ENCODE measurements at places on chromosomes 5 and 9. TPM values are rescaled to one million over a fixed set of nuclear protein-coding genes. Genes with fewer than 3 reads are reported as not detected.
A peak's percentile ranks its signal among the peaks of the same experiment; 100 is the strongest.

Gene CATSPER3
- polyA plus RNA-seq = not detected

Gene TRAF1
- 0.44 TPM for polyA plus RNA-seq

Gene SMIM33
- polyA plus RNA-seq = not detected

Gene FGD3
- polyA plus RNA-seq = 115 TPM

Gene PCDH1
- polyA plus RNA-seq = not detected

Gene GPR150
- 0.33 TPM for polyA plus RNA-seq

Gene TMOD1
- 2.2 TPM for polyA plus RNA-seq

Gene CNTFR
- polyA plus RNA-seq = not detected

DNA sequence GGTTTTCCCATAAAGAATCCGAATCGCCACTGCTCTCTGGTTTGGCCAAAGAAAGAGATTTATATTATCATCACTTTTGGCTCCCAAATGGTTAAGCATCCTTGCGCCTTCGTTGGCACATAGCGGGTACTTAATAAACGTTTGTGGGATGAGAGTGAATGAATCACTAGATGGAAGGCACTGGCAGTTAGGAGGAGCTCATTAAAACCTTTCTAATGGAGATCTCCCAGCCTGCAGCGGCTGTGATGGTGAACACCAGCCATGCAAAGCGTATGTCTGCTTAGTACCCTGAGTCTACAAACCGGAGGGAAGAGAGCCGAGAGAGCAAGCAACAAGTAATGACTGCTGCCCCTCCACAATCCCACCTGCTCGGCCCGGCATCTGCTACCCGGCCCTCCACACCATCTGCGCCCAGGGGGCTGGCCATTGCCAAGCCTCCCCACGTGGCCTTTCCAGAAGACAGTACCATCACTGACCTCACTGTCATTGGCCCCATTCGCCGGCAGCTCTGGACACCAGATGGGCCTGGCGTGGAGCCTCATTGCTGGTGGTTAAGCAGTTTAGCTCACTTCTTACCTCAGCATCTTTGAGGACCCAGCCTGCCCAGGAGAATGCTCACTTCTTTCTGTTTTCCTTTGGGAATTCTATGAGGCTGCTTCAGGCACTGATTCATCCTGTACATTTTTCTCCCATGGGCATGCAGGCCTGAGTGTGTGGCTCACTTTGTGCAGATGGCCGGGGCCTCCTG, 39.3 kb upstream of the ANKRD33B start:
- DNase-seq = no peak
- H3K36me3 ChIP-seq = no peaks in the 10 kb centered on the region
- no peak overlapping the region for H3K4me3 ChIP-seq
- H3K4me1 ChIP-seq = no peaks in the 10 kb centered on the region
- H3K27ac ChIP-seq = no peak overlapping the region

DNA sequence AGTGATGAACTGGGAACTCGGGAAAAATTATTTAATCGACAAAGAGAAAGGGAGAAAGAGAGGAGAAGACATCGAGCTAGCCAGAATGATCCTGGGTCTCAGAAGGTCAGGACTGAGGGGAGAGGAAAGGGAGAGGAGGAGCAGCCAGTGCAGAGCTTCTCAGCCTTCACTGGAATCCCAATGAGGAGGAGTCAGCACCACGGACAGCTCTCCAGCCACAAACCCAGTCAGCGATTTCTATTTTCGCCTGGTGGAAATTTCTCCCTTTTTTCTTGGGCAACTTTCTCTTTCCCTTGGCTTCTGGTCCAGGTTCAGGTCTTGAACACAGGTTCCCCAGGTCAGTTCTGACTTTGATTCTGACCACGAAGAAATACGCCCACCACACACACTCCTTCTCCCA, 1.6 kb upstream of the BRINP1 start:
- H3K4me3 ChIP-seq = no peak overlapping the region
- peaks cover 22% of the 10 kb centered on the region for H3K36me3 ChIP-seq
- peaks cover 65% of the 10 kb centered on the region for H3K27me3 ChIP-seq

DNA sequence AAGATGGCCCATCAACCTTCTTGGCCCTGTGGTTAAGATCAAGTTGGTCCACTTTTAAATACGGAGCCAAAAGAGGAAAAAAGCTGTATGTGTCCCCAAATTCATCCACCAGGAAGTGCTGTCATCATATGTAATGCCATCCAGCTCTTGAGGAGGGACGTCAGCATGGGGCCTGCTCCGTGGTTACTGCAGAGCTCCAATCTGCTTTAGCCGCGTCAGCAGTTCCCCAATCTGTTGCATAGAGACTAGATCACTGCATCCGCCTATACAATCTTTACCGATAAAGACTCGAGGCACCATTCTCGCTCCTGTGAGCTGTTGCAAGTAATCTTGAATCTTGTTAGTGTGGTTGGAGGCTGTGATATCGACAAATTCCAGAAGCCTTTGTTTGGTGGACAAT, 65.7 kb downstream of the GABRA6 start:
- no peak overlapping the region for H3K4me3 ChIP-seq
- DNase-seq = no peak
- H3K36me3 ChIP-seq = no peaks in the 10 kb centered on the region
- H3K4me1 ChIP-seq = no peaks in the 10 kb centered on the region
- no peak overlapping the region for H3K27ac ChIP-seq

DNA sequence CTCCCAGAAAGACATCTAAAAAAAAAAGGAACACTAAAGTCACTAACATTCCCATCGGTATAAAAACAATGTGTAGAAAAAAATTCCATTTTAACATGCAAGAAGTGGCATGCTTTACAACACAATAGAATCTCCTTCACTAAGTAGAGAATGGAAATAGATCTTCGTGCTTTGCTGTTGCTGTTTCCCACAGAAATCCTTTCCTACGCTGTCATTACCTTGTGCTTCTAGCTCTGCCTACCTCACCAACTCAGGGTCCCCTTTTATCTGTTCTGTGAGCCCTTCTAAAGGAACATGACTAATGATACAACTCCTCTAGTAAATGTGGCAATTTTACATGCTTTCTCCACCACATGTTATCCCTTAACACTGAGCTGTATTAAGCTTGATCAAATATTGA, 202.9 kb downstream of the MCTP1 start:
- DNase-seq = no peak
- H3K4me1 ChIP-seq = peaks cover 8% of the 10 kb centered on the region
- H3K27ac ChIP-seq = no peak overlapping the region
- no peaks in the 10 kb centered on the region for H3K27me3 ChIP-seq
- no peaks in the 10 kb centered on the region for H3K36me3 ChIP-seq
- peak overlapping the region; percentile 63 for H3K4me3 ChIP-seq

DNA sequence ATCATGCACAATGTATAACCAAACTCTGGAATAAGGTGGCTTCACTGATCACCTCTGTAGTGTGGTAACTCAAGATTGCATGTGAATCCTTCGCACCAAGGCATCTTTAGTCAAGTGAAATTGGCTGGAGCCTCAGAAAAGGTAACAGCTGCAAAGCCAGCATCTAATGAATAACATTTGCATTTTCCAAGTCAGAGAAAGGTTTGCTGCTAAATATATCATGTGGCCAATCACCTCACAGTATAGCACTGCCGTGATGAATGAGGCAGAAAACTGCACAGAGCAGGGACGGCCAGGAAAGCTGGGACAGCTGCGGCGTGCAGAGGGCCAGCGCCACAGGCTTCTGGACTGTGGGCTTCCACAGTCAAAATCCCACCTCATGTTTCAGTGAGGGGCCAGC, 18.5 kb downstream of the MRPS27 start:
- peaks cover 8% of the 10 kb centered on the region for H3K36me3 ChIP-seq
- DNase-seq = no peak
- no peak overlapping the region for H3K4me3 ChIP-seq
- peak overlapping the region; percentile 43 for H3K27ac ChIP-seq

- DNase-seq = no peak
- H3K4me3 ChIP-seq = no peak overlapping the region
- H3K27ac ChIP-seq = no peak overlapping the region
These were observed 8.2 kb upstream of the RUFY1 start for GRCh38 chr5:179542170-179542569.

DNA sequence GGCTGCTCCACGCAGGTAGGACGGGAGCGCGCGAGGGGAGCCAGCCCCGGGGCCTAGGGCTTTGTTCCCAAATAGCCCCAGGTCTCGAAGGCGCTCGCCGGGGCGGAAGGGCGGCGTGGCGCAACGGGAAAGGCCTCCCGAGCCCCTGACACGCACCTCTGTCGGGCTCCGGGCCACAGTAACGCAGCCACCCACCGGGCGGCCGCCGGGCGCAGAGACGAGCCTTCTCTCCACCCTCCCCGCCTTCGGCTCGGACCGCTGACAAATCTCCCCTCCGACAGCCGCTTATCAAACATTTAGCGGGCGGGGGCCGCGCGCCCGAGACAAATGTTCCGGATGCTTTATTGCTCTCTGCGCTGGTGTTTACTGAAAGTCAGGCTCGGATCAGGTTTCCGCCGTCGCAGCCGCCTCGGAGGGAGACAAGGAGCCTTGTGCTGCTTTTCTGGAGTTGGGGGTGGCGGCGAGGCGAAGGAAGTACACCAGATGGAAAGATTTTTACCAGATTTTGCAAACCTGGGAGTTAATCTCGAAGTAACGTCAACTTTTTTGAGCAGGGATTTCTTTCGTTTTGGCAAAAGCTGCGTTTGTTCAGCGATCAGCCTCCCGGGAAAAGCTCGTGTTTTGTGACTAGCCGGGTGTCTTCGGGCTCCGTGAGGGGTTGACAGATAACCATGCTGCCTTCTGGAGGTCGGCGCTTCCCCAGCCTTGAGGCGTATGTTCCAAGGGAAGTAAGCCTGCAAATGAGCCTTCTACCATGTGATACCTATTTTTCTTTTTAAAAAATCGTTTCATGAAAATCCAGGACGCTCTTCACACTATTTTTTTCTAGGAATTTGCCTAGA, 950 bp downstream of the RGMB start:
- H3K36me3 ChIP-seq = no peaks in the 10 kb centered on the region
- H3K27me3 ChIP-seq = peaks cover 17% of the 10 kb centered on the region
- H3K4me3 ChIP-seq = peak overlapping the region; percentile 97

DNA sequence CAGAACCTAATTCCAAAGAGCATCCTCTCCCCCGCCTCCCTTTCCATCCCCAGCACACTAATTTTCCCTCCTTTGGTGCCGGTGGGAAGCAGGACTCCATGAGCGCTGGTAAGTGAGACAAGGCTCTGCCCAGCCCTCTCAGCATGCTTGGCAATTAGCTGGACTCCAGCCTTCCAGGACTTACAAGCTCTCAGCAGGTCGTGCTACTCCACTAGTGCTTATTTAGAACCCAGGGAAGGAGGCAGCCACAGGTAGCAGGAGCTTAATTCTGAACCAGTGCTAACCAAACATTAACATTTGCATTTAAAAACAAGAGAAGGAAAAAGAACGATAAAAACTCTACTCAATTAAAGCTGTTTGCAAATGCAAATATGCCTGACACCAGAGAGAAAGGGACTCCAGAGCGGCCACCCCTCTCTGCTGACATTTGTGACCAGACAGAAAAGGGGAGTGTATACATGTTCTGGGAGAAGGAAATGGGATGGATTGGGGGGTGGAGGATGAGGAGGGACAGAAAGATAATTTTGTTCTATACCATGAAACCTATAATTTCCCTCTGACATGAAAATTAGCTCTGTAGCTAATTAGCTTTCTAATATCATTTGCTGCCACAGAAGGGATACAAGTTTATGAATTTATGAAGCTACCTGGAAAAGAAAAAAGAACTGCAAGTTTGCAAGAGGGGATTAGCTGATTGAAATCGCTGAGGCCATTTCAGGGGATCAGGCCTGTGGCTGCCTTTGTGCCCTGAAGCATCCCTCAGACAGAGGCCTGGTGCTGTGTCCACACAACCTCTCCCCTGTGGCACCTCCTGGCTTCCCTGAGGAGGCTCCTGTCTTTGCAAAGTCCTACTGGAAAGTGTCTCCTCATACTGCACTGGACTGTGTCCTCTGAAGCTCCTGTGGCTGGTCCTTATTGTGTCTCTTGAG, 266.3 kb downstream of the SEC61B start:
- H3K27me3 ChIP-seq = peaks cover 8% of the 10 kb centered on the region
- peaks cover 11% of the 10 kb centered on the region for H3K4me1 ChIP-seq
- H3K27ac ChIP-seq = peak overlapping the region; percentile 75
- H3K36me3 ChIP-seq = no peaks in the 10 kb centered on the region
- no peak overlapping the region for H3K4me3 ChIP-seq
- no peak for DNase-seq

DNA sequence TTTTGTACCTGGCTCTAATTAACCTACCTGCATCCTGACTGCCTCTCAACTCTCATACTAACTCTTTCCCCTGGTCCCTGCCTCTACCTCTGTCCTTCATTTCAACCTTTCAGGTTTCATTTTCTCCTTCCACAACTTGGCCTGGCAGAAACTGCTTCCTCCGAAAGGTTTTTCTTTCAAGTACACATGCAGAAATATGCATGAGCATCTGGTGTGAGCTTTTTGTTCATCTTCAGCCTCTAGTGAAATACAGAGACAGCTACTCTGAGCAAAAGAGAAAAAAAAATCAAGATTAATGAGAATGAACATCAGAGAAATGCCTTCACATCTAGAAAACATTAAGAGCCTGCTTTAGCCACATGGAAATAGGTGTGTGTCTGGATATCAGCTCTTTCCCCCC, 297.9 kb upstream of the PCSK5 start:
- no peak overlapping the region for H3K27ac ChIP-seq
- no peak overlapping the region for H3K4me3 ChIP-seq
- no peaks in the 10 kb centered on the region for H3K4me1 ChIP-seq
- no peaks in the 10 kb centered on the region for H3K27me3 ChIP-seq
- no peaks in the 10 kb centered on the region for H3K36me3 ChIP-seq
- DNase-seq = no peak

DNA sequence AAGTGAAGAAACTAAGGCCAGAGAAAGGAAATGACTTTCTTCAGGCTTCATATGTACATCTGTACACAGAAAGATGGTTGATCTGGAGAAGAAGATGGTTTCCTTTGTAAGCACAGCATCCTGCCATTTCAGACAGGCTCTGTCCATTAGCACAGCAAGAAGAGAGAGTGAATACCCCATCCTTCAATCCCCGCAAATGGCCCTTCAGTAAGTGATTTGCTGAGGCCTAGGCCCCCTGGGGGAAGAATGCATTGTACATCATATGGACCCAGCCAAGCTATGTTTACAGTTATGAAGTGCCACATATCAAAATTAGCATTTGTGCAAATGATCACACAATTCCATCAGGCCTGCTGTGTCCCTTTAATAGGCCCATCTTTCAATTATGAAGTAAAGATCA, 657.4 kb downstream of the BRINP1 start:
- H3K36me3 ChIP-seq = no peaks in the 10 kb centered on the region
- H3K4me3 ChIP-seq = no peak overlapping the region
- H3K4me1 ChIP-seq = no peaks in the 10 kb centered on the region
- no peak overlapping the region for H3K27ac ChIP-seq

GRCh38 chr5:95644351-95645042, 2.1 kb upstream of the RFESD start:
- peaks cover 18% of the 10 kb centered on the region for H3K4me1 ChIP-seq
- no peak overlapping the region for H3K27ac ChIP-seq
- H3K4me3 ChIP-seq = peak overlapping the region; percentile 0
- no peaks in the 10 kb centered on the region for H3K27me3 ChIP-seq
- no peaks in the 10 kb centered on the region for H3K36me3 ChIP-seq
- peak; percentile 46 for DNase-seq

DNA sequence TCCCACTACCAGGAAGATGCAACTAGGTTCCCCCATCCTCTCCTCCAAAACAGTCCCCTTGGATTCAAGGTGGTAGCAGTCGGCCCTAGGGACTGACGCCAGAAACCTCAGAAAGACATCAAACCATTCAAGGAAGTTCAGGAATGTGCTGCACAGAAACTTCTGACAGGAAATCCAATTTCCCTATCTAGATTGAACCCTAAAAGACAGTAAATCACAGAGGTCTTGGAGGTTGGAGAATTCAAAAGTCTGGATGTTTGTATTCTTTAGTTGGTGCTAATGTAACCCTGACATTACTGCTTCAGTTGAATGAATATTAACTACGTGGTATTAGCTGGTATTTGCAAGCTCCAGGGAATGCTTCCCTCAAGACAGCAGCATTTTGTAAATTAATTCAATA, 125.3 kb downstream of the SYK start:
- H3K27ac ChIP-seq = no peak overlapping the region
- no peak for DNase-seq
- no peak overlapping the region for H3K4me3 ChIP-seq
- H3K4me1 ChIP-seq = peaks cover 14% of the 10 kb centered on the region
- H3K36me3 ChIP-seq = no peaks in the 10 kb centered on the region
- H3K27me3 ChIP-seq = peaks cover 11% of the 10 kb centered on the region

Measured in naive B cell (primary cell).